ENCODE measurements at places on chromosomes 5 and 9. TPM values are rescaled to one million over a fixed set of nuclear protein-coding genes. Genes with fewer than 3 reads are reported as not detected.

BARHL1 gene
- not detected for total RNA-seq

DNA sequence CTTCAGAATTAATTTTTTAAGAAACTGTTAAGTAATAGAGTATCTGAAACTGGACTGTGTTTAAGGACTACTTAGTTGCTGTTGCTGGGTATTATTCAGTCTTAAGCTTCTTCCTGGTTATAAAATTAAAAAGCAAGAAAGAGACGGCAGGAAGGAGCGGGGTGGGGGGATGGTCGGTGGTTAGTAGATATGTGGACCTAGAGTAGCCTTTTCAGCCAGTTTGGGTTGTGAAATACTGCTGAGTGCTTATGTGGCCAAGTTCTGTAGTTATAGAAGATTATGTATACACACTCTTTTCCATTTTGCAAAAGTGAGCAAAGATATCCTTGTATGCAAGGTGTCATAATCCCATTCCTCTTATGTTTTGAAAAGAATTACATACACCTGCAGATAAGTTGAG, 28.5 kb downstream of the TRIO start:
- DNase-seq = no peak

FOXD4L6 gene
- 0.07 TPM for total RNA-seq

LRRC19 gene
- total RNA-seq = not detected

- no peak for DNase-seq
Measured at GRCh38 chr9:69009708-69010107, 4.2 kb downstream of the PRKACG start.

THBS4 gene
- 0.17 TPM for total RNA-seq

IFNA2 gene
- not detected for total RNA-seq

PCDHA9 gene
- 0.02 TPM for total RNA-seq

GALNT12 gene
- 8.6 TPM for total RNA-seq

GRCh38 chr5:91591076-91591475, 208.0 kb upstream of the ARRDC3 start:
- DNase-seq = no peak
